GM12878 (cell line): ENCODE measurements at places on chromosomes 13 and 19. TPM values are rescaled to one million over a fixed set of nuclear protein-coding genes. Genes with fewer than 3 reads are reported as not detected.

GRCh38 chr13:55345224-55345623 lies 1795.5 kb upstream of the PRR20A start:
- H3K4me3 ChIP-seq, result no peak overlapping the region
- H3K27ac ChIP-seq, result no peak overlapping the region
- no peaks in the 10 kb centered on the region for H3K4me1 ChIP-seq
- no peak for DNase-seq

DNA sequence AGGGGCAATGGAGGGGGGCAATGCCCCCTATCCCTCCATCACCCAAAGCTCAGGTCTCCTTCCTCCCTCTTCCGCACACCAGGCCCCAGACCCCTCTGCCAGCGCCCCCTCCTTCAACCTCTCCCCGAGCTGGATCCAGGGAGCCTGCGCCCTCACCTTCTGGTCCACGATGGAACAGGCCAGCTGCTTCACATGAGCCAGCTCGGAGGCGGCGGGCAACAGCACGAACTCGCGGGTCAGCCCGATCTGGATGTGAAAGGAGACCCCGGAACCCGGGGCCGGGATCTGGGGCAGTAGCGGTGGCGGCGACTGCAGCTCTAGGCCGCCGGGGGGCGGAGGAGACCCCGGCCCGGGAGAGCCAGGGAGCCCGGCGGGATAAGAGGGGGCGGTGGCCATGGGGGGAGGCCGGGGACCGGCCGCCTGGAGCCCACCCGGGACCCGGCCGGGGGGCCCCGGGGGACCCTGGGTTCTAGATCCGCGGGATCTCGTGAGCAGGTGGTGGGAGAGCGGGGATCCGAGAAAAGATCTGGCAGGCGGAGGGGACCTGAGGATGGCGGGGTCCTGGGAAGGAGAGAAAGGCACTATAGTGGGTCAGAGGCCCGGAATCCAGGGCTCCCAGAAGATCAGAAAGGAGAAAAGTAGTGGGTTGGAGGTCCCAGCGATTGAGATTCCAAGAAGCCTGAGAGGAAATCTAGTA lies 791 bp downstream of the PRKD2 start:
- peak overlapping the region; percentile 74 for H3K27ac ChIP-seq
- peaks cover 3% of the 10 kb centered on the region; the same call in 1 of the 2 replicates for H3K36me3 ChIP-seq
- no peaks in the 10 kb centered on the region for H3K27me3 ChIP-seq
- peak overlapping the region; percentile 91 for H3K4me3 ChIP-seq

- no peak overlapping the region for H3K4me3 ChIP-seq
- H3K27me3 ChIP-seq, result no peaks in the 10 kb centered on the region
- no peaks in the 10 kb centered on the region for H3K36me3 ChIP-seq
- H3K27ac ChIP-seq, result no peak overlapping the region
- H3K4me1 ChIP-seq, result no peaks in the 10 kb centered on the region
Observed at GRCh38 chr19:741506-742131, 9.3 kb upstream of the MISP start.

DNA sequence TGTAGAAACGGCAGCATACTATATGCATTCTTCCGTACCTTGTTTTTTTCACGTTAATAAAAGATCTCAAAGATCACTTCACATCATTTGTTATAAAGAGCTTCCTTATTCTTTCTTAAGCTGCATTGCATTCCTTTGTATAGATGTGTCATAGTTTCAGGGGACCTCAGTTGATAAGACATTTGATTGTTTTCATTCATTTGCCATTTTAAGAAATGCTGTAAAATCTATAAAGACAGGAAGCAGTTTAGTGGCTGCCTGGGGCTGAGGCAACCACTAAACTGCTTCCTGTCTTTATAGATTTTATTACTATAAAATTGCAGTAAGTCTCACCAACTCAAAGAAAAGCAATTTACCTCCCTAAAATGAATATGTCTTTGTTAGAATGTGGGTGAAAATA lies 59.4 kb downstream of the ZDHHC20 start:
- no peak overlapping the region for H3K4me3 ChIP-seq
- DNase-seq, result no peak
- no peaks in the 10 kb centered on the region for H3K4me1 ChIP-seq
- no peaks in the 10 kb centered on the region for H3K36me3 ChIP-seq
- H3K27me3 ChIP-seq, result no peaks in the 10 kb centered on the region
- H3K27ac ChIP-seq, result no peak overlapping the region

GRCh38 chr19:14440049-14440448 lies 6.9 kb downstream of the PKN1 start:
- H3K27me3 ChIP-seq, result no peaks in the 10 kb centered on the region
- H3K36me3 ChIP-seq, result peaks cover 28% of the 10 kb centered on the region
- peak overlapping the region; percentile 89 for H3K4me3 ChIP-seq
- H3K4me1 ChIP-seq, result peaks cover 11% of the 10 kb centered on the region
- peak; percentile 37 for DNase-seq
- H3K27ac ChIP-seq, result peak overlapping the region; percentile 83

- H3K4me3 ChIP-seq, result peak overlapping the region; percentile 95
- no peak for DNase-seq
- H3K4me1 ChIP-seq, result peaks cover 10% of the 10 kb centered on the region
- H3K36me3 ChIP-seq, result peaks cover 17% of the 10 kb centered on the region; the same call in 1 of the 2 replicates
Observed at GRCh38 chr19:54114340-54115108, 933 bp downstream of the TFPT start.

DNA sequence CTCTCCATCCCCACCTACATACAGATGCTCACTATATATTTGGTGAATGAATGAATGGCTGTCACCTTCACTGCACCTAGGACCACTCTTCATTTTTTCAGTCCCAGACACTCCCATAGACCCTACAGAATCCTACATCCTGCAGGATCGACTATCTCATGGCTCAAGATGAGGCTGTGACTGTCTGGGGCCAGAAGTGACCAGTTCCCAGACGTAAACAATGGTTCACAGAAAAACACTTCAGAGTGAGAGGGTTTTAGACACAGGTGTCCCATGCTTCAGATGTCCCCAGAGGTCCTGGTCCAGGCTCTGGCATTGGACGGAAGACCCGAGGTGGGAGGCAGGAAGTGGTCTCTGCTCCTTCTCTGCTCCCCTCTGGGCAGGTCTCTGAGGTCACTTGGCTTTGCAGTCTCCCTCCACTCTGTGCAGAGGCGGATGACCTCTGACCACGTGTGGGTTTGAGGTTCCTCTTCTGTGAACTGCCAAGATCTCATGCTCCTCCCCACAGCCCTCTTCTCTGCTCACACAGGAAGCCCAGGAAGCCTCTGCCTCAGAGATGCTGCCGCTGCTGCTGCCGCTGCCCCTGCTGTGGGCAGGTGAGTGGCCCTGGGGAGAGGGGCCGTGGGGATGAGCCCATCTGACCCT lies 24.9 kb downstream of the SIGLEC7 start:
- DNase-seq, result no peak
- no peaks in the 10 kb centered on the region for H3K36me3 ChIP-seq
- peaks cover 16% of the 10 kb centered on the region for H3K4me1 ChIP-seq
- 0 out of 2 replicates have a peak, but pooled peaks cover 2% of the 10 kb centered on the region for H3K27me3 ChIP-seq

- no peak overlapping the region for H3K27ac ChIP-seq
- no peaks in the 10 kb centered on the region for H3K4me1 ChIP-seq
- H3K4me3 ChIP-seq, result no peak overlapping the region
- no peaks in the 10 kb centered on the region for H3K36me3 ChIP-seq
- no peak for DNase-seq
Observed at GRCh38 chr19:33684538-33685232, 62.9 kb downstream of the CHST8 start.

DNA sequence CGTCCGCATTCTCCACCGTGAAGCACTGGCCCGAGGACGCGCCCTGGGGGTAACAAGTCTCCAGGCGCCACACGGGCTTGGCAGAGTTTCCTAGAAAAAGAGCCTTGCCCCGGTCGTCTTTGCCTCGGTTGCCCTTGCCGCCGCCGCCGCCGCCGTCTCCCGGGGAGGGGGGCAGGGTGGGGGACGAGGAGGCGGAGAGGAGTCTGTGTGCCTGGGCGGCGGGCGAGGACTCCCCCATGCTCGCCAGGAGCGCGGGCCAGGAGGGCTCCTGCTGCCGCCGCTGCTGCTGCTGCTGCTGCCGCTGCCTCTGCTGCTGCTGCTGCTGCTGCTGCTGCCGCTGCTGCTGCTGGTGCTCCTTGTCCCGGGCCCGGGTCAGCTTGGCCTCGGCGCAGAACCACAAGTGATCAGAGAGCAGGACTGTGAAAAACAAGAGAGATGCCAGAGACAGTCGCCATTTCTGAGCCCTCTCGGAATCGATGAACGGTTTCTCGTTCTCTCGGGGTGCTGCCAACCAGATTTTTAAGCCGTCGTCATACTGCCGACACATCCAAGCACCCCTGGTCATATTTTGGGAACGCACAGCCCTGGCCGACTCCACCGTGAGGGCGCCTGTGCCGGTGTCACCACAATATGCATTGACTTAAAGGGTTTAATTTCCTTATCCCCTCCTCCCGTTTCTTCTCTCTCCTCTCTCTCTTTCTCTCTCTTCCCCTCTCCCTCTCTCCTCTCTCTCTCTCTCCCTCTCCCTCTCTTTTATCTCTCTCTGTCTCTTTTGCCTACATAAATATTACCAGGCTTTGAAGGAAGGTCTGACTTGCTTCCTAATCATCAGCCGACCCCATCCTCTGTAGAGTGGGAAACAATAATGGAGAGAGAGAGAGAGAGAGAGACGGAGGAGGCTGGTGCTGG lies 349.1 kb downstream of the LIG4 start:
- no peak for DNase-seq
- no peak overlapping the region for H3K27ac ChIP-seq
- H3K4me3 ChIP-seq, result no peak overlapping the region
- no peaks in the 10 kb centered on the region for H3K4me1 ChIP-seq

GRCh38 chr13:35514801-35515502 lies 38.5 kb upstream of the MAB21L1 start:
- H3K4me3 ChIP-seq, result no peak overlapping the region
- H3K27ac ChIP-seq, result no peak overlapping the region
- H3K4me1 ChIP-seq, result no peaks in the 10 kb centered on the region
- H3K36me3 ChIP-seq, result no peaks in the 10 kb centered on the region

DNA sequence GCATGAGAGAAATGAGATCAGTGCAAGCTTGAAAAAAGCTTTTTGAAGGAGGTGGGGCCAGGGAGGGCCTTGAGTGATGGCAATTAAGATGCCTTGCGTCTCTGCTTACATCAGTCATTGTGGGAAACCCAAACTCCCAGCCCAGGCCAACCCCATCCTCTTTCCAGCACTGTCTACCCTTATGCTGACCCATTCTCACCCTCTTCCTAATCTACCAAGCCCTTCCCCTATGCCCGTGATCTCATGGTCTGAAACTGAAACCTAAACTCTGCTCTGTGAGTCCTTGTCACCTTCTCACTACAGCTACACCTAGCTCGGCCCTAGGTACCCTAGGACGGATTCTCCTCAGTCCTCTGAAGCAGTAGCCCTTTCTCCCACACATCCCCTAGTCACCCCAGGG lies 36.0 kb upstream of the SERP2 start:
- H3K4me1 ChIP-seq, result no peaks in the 10 kb centered on the region
- H3K27ac ChIP-seq, result no peak overlapping the region
- H3K36me3 ChIP-seq, result no peaks in the 10 kb centered on the region
- no peak overlapping the region for H3K4me3 ChIP-seq
- no peak for DNase-seq
- H3K27me3 ChIP-seq, result no peaks in the 10 kb centered on the region; the same call in 1 of the 2 replicates

ZNF431 gene
- total RNA-seq, result 8.9 and 12.3 TPM in 2 replicates

CRTC1 gene
- total RNA-seq, result 3.5 and 4.6 TPM in 2 replicates

TMEM161A gene
- total RNA-seq, result 27.7 and 28.3 TPM in 2 replicates

CLC gene
- total RNA-seq, result 0.36 TPM in 1 of 2 replicates, not detected in the other

MISP gene
- 0.05 TPM in 1 of 2 replicates, not detected in the other for total RNA-seq

MIER2 gene
- total RNA-seq, result 22.2 and 23.6 TPM in 2 replicates
